ENCODE measurements at places on chromosomes 2 and 18.

- DNase-seq, result peak; percentile 43
Measured at GRCh38 chr18:8367217-8367988, 241.8 kb upstream of the RAB12 start.

- DNase-seq, result no peak
Measured at GRCh38 chr2:186593523-186593922, 3.7 kb downstream of the ITGAV start.

- no peak for DNase-seq
Measured at GRCh38 chr2:3745920-3746319, 42.5 kb downstream of the DCDC2C start.

DNA sequence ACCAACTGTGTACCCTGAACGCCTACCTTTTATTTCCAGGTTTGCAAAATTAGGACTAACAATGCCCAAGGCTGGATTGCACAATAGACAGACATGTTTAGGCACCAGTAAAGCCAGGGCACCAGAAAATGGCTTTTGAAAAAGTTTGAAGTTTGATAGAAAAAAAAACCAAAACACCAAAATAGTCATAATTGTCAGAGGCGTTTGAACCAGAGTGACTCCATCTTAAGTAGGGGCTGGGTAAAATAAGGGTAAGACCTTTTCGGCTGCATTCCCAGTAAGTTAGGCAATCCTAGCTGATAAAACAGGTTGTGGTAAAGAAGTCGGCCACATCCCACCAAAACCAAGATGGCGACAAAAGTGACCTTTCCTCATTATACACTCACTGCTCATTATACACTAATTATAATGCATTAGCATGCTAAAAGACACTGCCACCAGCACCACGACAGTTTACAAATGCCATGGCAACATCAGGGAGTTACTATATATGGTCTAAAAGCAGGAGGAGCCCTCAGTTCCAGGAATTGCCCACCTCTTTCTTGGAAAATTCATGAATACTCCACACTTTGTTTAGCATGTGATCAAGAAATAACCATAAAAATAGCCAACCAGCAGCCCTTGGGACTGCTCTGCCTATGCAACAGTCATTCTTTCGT, 105.1 kb upstream of the MSH2 start:
- no peak for DNase-seq

DNA sequence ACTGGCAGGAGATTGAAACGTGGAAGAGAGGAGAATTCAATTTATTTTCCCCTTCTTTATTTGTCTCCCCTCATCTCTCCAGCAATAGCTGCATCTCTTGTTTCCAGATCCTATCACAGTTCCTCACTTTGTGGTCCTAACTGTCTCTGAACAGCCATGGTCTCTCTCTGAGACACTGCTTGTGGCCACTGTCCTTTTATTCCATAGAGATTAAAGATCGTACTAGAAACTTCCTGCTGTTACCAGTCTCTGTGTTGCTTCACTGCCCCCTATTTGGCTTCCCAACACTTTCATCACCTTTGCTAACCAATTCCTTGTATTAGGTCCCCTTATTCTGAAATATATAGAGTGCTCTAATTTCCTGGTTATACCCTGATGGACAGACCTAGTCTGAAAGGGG, 48.9 kb upstream of the CAVIN2 start:
- no peak for DNase-seq

- DNase-seq, result no peak
Measured at GRCh38 chr2:181552808-181553207, 95.6 kb downstream of the ITGA4 start.

GRCh38 chr18:48575658-48576456, 37.0 kb downstream of the CTIF start:
- no peak for DNase-seq

DNA sequence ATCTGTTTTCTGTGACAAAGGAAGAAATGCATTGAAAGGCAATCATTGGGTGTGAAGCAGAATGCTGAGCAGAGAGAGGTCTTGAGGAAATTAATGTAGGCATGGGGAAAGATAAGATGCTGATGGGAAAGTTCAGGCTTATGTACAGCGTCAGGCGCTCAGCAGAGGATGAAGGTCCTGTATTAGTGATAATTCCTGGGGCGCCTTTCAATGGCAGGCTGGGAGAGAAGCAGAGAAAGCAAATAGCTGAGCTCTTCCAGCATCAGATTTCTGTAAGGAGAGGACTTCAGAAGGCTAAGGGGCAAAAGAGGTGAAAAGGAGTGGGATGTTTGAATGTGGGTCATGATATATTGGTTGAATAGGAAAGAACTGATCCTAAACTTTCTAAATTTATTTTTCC, 129.8 kb downstream of the HNMT start:
- no peak for DNase-seq

- DNase-seq, result no peak
Measured at GRCh38 chr2:240795916-240796510, 24.0 kb downstream of the KIF1A start.

- DNase-seq, result no peak
Measured at GRCh38 chr2:20178249-20178607, 46.7 kb downstream of the SDC1 start.

- DNase-seq, result no peak
Measured at GRCh38 chr2:217294818-217295217, 435.0 kb upstream of the TNP1 start.

DNA sequence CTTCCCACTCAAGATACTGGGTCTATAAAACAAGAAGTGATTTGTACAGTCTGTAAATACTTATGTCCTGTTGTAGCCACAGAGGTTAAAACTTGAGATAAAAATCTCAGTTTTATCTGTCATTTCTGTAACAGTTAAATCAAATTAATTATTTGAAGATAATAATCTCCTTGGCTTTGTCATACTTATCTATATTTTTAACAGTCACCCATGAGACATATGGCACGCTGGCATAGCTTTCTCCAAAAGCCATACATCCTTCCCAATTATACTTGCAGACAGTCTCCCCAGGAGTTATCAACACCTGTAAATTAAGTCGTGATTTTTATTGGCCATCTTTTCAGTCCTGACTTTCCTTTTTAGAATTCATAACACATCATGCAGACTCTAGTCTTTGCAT, 68.9 kb upstream of the UNC80 start:
- DNase-seq, result no peak

- no peak for DNase-seq
Measured at GRCh38 chr2:74536166-74536950, 6.6 kb downstream of the HTRA2 start.

DNA sequence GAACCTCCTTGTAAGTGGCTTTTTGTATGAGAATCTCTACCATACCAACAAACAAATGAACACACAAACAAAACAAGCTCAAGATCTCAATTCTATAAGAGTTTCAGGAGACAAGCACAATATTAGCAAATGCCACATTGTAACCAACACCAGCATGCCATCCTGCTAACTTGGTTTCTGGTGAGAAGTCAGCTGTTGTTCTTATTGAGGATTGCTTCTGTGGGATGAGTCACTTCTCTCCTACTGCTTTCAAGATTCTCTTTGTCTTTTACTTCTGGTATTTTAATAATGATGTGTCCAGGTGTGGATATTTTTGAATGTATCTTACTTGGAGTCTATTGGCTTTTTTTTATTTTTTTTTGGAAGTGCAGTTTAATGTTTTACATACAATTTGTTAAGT, 131.7 kb downstream of the BCL2L11 start:
- no peak for DNase-seq

GRCh38 chr2:240956171-240956934, 42.1 kb upstream of the SNED1 start:
- DNase-seq, result no peak

DNA sequence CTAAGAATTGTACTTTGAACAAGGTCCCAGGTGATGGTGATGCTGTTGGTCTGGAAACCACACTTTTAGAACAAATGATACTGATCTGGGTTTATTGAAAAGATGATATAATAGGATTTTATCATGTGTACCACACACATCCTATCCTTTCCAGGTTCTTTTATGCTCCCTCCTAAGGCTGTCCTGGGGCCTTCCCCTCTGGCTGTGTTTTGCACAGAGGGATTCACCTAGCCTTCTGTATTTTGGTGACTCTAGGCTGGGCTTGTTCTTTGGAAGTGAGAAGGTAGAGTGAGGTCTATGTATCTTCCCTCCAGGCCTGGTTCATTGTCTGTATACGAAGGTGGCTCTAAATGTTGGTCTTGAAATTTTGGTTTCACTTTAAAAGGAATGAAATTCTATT, 12.7 kb downstream of the ANXA4 start:
- DNase-seq, result no peak

- no peak for DNase-seq
Measured at GRCh38 chr2:198456418-198456817, 652.0 kb downstream of the PLCL1 start.

DNA sequence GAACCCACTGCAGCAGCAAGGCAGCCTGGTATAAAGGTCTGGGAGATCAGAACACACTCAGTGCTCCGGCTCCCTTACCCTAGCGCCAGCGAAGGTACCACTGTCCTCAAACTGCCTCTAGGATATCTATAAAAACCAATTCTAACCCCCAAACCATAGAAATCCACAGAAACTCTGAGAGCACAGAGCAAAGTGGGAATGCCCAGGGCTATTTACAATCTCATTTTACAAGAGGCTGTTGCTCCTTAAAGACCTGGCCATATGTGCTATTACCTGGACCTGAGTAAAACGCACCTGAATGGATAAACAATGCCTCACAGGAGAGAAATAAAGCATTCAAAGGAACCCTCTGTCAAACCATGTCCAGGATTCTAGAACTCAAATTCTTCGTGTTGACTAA, 4.3 kb downstream of the STK39 start:
- DNase-seq, result no peak

- DNase-seq, result no peak
Measured at GRCh38 chr2:62663411-62663810, 42.1 kb upstream of the EHBP1 start.

DNA sequence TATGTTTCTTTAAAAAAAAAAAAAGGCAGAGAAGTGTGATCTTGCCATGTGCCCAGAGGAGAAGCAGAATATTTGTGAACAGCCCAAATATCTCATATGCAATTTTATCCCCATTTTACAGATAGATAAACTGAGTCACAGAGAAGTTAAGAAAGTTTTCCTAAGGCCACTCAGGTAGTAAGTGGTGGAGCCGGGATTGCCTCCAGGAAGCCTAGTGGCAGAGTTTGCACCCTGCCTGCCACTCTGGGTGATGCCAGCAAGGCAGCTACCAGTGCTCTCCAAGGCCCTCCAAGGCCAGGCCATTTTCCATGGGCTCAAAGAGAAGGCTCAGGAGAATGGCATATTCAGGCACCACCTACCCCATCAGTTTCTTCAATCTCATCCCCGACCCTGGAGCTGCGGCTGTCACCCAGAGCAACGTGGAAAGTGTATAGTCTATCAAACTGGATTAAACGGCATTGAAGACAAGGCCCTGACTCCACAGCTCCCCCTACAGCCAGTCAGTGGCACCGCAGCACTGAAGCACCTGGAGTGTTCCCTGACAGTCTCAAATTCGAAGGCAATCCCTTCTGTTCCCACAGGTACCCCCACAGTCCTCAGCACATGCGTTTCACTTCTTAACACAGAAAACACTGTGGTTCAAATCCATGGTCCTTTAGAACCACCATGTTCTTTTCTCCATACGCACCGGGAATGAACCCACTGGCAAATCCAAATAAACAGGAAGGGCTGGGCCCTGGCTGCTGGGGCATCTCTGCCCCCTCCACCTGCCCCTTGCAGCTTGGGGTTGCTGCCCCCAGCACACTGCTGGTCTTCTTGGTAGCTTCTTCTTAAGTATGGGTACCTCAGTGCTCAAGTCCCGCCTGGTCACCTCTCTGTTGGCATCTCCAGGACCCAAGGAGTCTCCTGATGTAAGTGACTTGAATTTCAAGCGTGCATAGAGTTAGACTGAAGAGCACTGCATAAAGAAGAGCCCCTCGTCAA, 175.3 kb downstream of the INHBB start:
- peak; percentile 41 for DNase-seq

- no peak for DNase-seq
Measured at GRCh38 chr2:41241325-41242000, 789.6 kb upstream of the SLC8A1 start.

DNA sequence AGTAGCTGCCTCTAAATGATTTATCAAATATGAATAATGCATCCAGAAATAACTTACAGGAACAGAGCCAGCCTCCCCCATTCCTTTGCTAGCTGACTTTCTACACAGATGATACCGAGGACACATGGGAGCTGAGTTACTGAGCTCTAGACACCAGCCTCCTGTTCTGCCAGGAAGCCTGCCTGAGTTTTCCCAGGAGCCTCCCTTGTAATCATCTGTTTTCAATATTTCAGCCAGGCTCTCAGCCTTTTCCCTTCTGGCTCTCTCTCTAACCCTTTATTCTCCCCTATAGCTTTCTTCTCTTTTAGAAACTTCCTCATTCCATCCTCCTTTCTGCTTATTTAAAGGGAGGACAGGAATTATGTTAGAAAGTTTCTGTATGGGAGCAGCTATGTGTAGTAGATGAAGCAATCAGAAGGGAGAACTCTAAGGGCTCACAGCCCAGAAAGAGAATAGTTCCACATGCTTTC, 911.6 kb downstream of the TDRD15 start:
- no peak for DNase-seq

DNA sequence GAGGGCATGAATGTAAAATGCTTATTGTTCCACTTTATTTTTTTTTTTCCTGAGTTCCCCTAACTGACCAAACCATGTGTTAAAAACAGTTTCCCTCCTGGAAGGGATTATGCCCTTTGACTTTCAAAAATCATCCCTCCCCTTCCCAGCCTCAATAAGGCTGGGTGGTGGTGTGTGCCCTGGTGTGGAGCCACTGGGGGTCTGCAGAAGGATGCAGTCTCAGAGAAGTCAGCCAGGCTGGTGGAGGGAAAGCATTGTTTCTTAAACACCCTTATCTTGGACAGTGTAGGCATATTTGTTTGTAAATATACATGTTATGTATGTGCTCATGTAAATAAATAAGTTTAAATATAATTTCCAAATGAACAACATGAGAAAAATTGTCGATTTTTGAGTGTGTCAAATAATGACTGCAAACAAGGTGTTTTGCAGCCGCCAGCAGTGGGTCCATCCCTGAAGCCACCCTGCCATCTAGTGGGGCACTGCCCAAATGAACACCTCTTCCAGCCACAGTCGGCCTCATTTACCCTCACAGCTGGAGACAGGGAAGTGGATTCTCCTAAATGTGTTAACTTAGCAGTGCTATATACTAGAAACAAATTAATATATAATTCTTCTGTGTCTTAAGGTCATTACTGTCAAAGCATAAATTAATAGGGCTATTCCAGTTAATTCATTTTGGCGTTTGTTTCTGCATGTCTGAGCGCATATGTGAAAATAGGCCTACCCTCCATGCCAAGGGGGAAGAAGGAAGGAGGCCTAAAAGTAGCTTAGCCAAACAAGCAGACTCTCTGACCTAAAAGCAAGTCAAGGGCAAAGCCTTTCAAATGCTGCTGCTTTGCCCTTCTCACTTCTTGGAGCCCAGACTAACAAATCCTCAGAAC, 209.6 kb upstream of the PIK3C3 start:
- peak; percentile 29 for DNase-seq

DNA sequence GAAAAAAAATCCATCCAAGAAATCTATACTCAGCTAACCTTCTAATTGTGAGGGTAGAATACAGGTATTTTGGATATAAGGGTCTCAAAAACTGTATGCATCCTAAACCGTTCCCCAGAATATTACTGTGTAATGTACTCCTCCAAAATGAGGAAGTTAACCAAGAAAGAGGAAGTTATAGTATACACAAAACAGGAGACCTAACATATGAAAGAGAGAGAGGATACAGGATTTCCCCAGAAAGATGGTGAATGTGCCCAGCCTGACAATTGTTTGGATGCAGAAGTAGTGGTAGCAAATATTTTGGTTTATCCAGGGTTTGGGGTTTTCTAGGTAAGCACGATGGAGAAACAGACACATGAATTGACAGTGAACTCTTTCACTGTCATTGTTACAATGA, 50.6 kb downstream of the GALNT3 start:
- DNase-seq, result peak; percentile 19

- DNase-seq, result no peak
Measured at GRCh38 chr18:46152808-46153617, 48.8 kb downstream of the HAUS1 start.

- DNase-seq, result no peak
Measured at GRCh38 chr2:58950795-58951462, 709.8 kb upstream of the FANCL start.

Measured in GM10248 (cell line).